Fibroblast of the aortic adventitia (primary cell): ENCODE measurements at places on chromosomes 16 and 17. TPM values are rescaled to one million over a fixed set of nuclear protein-coding genes. Genes with fewer than 3 reads are reported as not detected.

GRCh38 chr17:2911035-2911754, 115.0 kb downstream of the RAP1GAP2 start:
- DNase-seq, result no peak

The KRTAP4-3 gene
- not detected in 2 replicates for total RNA-seq

- DNase-seq, result peak; percentile 41
Measured at GRCh38 chr16:27924411-27925118, 138.9 kb downstream of the GSG1L start.

The MLLT6 gene
- total RNA-seq, result 19.1 and 38.7 TPM in 2 replicates

The COX6A2 gene
- total RNA-seq, result not detected in 2 replicates

- DNase-seq, result no peak
Measured at GRCh38 chr17:39951924-39952679, 10.7 kb upstream of the GSDMA start.

The TBC1D3H gene
- total RNA-seq, result not detected in 2 replicates

The NOD2 gene
- not detected in 2 replicates for total RNA-seq

GRCh38 chr16:87953308-87954215, 2.3 kb downstream of the BANP start:
- no peak for DNase-seq

- no peak for DNase-seq
Measured at GRCh38 chr17:8387914-8388651, 5.1 kb upstream of the RPL26 start.

The RAB26 gene
- total RNA-seq, result 0.27 and 3.6 TPM in 2 replicates

The TVP23C gene
- 22.6 and 25.1 TPM in 2 replicates for total RNA-seq

DNA sequence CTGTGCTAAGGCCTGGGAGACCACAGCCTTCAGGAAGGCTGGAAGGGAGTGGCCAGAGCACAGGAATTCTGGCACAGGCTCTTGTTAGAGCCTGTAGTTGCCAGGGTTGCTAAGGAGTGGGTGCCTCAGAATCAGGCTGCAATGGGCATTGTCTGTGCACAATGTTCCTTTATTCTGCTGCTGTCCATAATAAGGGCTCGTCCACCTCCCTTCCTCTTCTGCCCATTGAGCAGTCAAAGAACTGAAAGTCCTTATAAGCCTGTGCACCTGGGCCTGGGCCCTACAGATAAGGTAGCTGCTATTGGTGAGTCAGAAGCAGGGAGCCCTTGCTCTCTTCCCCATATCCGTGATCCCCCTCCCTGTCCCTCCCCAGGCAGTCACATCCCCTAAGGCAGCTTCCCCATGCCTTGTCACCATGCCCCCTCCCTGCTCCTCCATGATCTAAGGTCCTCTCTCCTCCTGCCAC, 5.4 kb upstream of the CNGB1 start:
- DNase-seq, result peak; percentile 62

The SKAP1 gene
- total RNA-seq, result not detected in 2 replicates
